Cardiac septum (tissue), 1 donor: ENCODE measurements at places on chromosomes 16 and 17. TPM values are rescaled to one million over a fixed set of nuclear protein-coding genes. Genes with fewer than 3 reads are reported as not detected.

Gene SMPD3
- not detected for total RNA-seq

Gene SOX8
- total RNA-seq = 1.8 TPM

Gene RHBDL3
- total RNA-seq = 1.0 TPM

Gene SPATA32
- total RNA-seq = not detected

Gene HBA2
- 487 TPM for total RNA-seq

Gene PPY
- not detected for total RNA-seq

Gene SCN4A
- total RNA-seq = 0.22 TPM

Gene TEKT3
- 0.86 TPM for total RNA-seq

Gene ASGR2
- 0.24 TPM for total RNA-seq

Gene C16orf89
- 8.9 TPM for total RNA-seq

Gene FLII
- total RNA-seq = 294 TPM

Gene FAM83G
- 2.5 TPM for total RNA-seq

Gene MYH13
- not detected for total RNA-seq

Gene SLC22A31
- not detected for total RNA-seq

Gene LDAF1
- 104 TPM for total RNA-seq

Gene CEP131
- 6.8 TPM for total RNA-seq

Gene SULT1A2
- total RNA-seq = 0.73 TPM

Gene CEP20
- 28.1 TPM for total RNA-seq

Gene SPEM3
- not detected for total RNA-seq
